Stimulated activated CD4-positive, alpha-beta T cell treated with anti-CD3 and anti-CD28 coated beads, Interleukin-15, amount 100 ng/mL, for 24 hours (primary cell): ENCODE measurements at places on chromosomes 16 and 17.

DNA sequence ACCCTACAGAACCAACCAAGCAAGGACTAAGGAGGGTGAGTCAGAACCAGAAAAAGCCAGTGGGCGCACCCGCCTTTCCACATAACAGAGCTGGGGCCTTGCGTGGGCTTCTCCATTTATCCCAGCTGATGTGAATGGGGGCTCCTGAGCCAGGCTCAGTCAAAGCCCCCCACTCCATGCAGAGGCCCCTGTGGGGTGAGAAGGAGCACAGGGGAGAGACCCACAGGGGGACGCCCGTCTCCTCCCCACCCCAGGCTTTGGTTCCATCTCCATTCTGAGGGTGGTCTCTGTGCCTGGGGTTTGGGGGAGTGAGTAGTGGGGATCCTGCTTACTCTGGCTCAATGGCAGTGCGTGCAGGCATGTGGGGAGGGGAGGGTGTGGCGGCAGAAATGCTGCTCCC, 210.1 kb upstream of the TNRC6C start:
- no peak for DNase-seq

- no peak for DNase-seq
These were observed 9.0 kb downstream of the IRX5 start for GRCh38 chr16:54939510-54940278.

DNA sequence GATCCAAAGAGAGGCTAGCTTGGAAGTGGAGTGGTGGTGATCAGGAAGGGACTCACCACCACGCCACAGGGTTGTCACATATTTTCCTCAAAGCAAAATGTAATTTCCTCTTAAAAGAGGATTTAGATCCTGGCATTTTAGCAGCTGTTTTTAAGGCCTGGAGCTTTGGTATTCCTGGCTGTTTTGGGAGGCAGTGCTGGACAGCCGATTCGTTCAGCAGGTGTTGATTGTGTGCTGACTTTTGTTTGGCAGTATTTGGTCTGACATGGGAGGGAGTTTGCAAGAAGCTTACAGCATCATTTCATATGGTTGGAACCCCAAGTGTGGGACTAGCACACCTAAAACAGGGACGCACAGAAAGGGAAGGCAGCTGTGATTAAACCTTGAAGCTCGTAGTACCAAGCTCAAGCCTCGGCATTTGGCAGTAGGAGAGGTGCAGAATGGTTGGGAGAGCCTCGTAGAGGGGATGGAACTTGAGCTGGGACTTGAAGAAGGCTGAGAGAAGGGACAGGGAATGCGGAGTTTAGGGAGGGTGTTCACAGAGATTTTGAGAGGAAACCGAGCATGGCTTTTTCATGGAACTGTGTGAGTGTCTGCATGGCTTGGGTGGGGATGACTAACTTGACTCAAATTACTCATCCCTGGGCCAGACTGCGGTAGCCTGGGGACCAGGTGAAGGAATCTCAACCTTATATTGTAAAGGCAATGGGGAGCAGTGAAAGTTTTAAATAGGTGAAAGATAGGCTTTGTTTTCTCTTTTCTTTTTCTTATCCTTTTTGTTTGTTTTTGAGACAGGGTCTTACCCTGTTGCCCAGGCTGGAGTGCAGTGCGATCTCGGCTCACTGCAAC, 52.3 kb downstream of the RPTOR start:
- DNase-seq = peak; percentile 59

DNA sequence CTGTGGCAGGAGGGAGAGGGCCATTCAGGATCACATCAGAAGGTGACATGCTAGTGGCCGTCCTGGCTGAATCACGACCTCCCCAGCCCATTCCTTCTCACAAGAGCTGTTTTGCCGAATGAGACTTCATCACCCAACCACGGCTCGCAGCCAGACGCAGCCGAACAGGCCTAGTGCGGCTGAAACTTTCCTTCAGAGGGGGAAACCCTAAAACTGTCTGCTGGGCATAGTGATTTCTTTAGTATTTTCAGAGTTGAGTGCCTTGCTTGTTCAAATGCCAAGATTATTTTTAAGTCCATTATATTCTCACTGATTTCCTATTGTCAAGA, 343.7 kb downstream of the CPPED1 start:
- peak; percentile 58 for DNase-seq
